Activated naive CD8-positive, alpha-beta T cell treated with anti-CD3 and anti-CD28 coated beads, Interleukin-2, amount 10 ng/mL, durations not matched to agents 7 days and 5 days (primary cell): ENCODE measurements at places on chromosomes 5 and 9. TPM values are rescaled to one million over a fixed set of nuclear protein-coding genes. Genes with fewer than 3 reads are reported as not detected.

DNA sequence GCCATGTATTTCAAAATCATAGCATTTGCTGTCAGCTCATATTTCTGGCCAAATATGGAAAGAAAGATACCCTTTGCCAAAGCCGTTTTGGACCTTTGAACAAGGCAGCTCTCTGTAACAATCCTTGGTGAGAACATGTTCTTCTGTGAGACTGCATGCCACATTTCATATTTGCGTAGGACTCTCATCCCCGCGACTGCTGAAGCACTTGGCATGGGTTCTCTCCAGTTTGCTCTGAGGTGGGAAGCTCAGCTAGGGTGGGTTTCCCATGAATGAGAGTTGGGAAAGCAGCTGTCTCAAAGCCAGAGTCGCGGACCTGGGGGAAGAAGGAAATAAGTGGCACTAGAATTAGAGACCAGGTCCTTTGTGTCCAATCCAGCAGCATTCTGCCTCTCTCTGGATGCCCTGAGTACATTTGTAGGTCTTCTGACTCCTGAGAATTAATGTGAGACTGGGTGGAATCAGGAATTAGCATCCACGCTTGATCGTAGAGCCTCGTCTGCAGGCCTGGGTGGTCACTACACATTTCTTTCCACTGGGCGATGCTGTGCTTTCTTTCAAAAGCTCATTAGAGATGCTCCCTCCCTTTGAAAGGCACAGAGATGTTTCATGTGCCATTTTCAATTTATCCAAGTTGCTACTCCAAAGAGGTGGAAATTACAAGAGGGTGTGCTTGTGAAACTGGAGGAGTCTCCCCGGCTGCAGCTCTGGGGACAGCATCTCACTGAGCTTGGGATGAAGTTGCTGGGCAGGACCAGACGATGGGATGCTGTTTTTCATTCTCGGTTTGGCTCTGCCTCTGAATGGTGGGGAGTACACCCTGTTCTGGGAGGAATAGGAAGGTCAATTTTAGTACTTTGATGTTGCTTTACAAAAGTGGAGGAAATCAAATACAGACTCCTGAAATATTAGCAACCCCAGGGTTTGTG is 197.2 kb downstream of the GADD45G start:
- no peak overlapping the region for H3K4me3 ChIP-seq
- peaks cover 22% of the 10 kb centered on the region for H3K27me3 ChIP-seq
- H3K36me3 ChIP-seq: no peaks in the 10 kb centered on the region

- no peak overlapping the region for H3K27ac ChIP-seq
- no peak overlapping the region for H3K4me3 ChIP-seq
- DNase-seq: no peak
- H3K36me3 ChIP-seq: peaks cover 1% of the 10 kb centered on the region
Measured at GRCh38 chr5:158869092-158869491, 230.6 kb downstream of the EBF1 start.

- no peak overlapping the region for H3K4me3 ChIP-seq
- no peak for DNase-seq
- H3K27ac ChIP-seq: no peak overlapping the region
- no peaks in the 10 kb centered on the region for H3K27me3 ChIP-seq
- no peaks in the 10 kb centered on the region for H3K4me1 ChIP-seq
Measured at GRCh38 chr9:30010691-30011090, 2373.8 kb upstream of the ACO1 start.

DNA sequence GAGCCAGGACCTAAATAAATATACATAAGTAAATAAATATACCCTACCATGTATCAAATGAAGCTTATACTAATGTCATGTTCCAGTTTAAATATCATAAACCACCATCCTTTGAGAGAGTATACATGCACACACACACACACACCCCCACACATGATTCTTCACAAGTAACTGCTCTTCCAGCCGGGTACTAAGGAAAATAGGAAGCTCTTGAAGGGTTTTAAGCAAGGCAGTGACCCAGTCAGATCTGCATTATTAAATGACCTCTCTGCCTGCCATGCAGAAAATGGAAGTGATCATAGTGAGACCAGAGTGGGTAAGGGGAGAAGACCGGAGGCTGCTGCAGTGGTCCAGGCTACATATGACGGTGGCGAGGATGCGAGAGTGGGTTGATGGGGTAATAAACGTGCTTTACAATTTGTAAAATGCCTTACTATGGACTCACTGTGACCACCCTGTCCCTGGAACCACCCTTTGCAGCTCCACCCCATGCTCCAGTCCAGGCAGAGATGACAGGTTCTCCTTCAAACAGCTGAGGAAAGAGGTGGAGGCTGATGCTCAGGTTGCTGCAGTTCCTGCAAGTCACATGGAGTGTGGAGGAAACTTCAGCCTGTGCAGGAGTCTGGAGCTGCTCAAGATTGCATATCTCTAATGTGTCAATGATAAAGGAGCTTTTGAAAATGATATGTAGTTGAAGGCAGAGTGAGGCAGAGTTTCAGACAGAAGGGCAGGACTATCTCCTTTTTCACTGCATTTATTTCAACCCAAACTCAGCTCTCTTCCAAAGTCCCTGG is 38.8 kb upstream of the NDFIP1 start:
- H3K27ac ChIP-seq: no peak overlapping the region
- H3K4me3 ChIP-seq: no peak overlapping the region
- no peak for DNase-seq
- peaks cover 11% of the 10 kb centered on the region for H3K4me1 ChIP-seq
- no peaks in the 10 kb centered on the region for H3K27me3 ChIP-seq
- no peaks in the 10 kb centered on the region for H3K36me3 ChIP-seq

GEMIN5 gene
- 13.8 TPM for total RNA-seq
